ENCODE measurements at places on chromosomes 5 and 9. TPM values are rescaled to one million over a fixed set of nuclear protein-coding genes. Genes with fewer than 3 reads are reported as not detected.

The GPR151 gene
- not detected for total RNA-seq

- peak overlapping the region; percentile 56 for H3K4me3 ChIP-seq
- DNase-seq, result no peak
- peaks cover 5% of the 10 kb centered on the region for H3K4me1 ChIP-seq
- no peaks in the 10 kb centered on the region for H3K36me3 ChIP-seq
These were observed 1.4 kb downstream of the MEF2C start for GRCh38 chr5:88881571-88881971.

DNA sequence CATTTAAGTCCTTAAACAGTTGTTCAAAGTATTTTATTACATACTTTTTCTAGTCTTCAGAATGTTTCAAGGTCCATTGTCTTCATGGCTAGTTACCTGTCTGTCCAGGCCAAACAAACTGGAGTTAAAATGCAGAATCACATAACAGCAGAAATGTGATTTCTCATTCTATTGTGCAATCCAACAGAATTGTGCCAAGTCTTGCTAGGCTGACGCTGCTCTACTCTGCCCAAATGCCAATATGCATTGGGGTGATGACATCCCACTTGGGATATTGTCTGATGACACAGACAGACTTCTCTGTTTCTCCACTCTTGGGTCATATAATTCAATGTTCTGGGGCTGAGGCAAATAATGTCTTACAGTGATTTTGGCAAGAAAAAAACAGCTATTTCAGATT is 5.2 kb upstream of the SLC22A5 start:
- peaks cover 2% of the 10 kb centered on the region for H3K4me1 ChIP-seq
- H3K27me3 ChIP-seq, result no peaks in the 10 kb centered on the region
- H3K4me3 ChIP-seq, result no peak overlapping the region
- H3K36me3 ChIP-seq, result no peaks in the 10 kb centered on the region

DNA sequence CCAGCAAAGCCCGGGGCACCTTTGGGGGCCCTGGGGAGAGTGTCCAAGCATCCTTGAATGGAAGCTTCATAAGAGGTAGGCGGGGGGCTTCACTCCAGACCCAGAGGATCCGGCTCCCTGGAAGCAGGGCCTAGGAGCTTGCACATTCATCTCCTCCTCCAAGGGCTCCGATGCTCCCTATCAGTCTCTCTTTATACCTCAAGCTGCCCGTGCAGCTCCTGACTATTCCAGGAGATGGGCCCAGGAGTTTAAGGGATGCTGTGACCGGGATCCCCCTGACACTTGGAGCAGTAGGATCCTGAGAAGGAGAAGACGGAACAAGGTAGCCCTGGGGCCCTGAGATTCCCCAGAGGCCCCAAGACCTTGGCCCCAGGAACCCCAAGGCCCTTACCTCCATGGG is 25.9 kb downstream of the CSF1R start:
- DNase-seq, result no peak
- no peaks in the 10 kb centered on the region for H3K27me3 ChIP-seq
- no peak overlapping the region for H3K4me3 ChIP-seq
- no peaks in the 10 kb centered on the region for H3K36me3 ChIP-seq

DNA sequence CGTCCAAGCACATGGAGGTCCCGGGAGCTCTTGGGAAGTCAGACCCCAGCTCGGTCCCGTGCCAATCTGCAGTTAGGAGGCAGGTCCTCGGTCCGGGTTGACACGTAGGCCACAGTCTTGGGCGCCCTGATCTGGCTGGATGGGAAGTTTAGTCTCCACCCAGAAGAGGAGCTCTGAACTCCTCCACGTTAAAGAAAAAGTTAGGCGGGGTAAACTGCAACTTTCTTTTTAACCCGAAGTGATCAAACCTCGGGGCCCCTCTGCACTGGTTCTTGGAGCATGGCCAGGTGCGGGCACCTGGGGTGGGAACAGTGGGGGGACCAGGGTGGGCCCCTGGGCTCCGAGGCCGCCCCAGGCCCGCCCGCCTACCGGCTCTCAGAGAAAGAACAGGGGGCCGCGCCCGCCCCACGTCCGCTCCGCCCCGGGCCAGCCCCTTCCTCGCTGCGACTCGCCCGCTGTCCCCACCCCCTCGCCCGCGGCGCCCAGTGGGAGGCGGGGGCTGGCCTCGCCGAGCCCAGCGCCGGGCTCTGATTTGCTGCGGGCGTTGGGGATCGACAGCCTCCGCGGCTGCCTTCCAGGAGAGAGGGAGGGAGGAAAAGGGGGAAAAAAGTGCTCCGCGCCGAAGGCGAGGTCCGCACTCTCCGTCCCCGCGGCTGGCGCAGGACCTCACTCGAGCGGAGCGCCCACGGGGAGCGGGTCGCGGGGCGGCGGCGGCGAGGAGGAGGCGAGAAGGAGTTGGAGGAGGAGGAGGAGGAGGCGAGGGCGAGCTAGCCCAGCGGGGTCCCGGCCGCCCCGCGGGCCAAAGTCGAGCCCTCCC is at the start of gene COL5A1:
Gene COL5A1, plus strand, starts transcription at position 631 of the 817 bp plus-strand sequence. CDS start 385 bp downstream, outside the sequence.
- no peak within 1 kb of the TSS for H3K4me3 ChIP-seq
- H3K27ac ChIP-seq, result no peak within 1 kb of the TSS
- H3K36me3 ChIP-seq, result no peaks in the 10 kb centered on the region
- peaks cover 3% of the 10 kb centered on the region for H3K27me3 ChIP-seq
- peak; percentile 62 for DNase-seq
- H3K4me1 ChIP-seq, result no peaks in the 10 kb centered on the region

DNA sequence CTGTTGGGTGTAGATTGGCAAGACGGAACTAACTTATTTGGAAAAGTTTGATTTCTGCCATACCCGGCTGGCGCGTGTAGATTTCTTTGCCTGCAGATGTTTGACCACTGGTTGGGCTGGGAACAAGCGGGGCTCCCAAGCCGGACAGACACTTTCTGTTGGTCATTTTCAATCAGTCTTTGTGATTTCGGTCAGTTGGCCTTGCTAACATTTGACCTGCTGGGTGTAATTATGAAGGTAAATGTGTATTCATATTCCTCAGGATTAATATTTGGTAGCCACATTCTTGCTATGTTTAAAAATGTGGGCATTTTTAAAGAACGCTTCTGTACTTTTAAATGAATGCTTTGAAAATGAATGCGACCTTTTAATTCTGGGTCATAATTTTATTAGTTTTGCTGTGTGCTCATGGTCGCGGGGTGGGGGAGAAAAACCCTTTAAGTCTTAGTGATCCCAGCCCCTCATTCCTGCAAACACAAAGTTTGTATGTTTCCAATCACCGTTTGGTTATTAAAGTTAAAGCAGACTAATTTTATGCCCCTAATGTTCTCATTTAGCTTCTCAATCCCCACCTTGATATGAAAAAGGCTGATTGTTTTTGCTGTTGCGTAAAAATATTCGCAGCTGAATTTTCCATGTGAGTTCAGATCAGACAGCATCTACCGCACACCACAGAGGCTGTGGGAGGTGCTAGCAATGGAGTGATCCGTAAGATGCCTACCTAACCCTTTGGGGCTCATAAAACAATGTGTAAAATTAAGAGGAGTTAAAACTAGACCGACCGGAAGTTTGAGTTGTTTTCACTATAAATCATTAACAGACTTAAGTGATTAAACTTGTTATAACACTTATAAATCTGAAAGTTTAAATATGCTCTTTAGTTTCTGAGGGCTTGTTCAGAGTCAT is 1.5 kb downstream of the RASGRF2 start:
- H3K4me3 ChIP-seq, result peak overlapping the region; percentile 40
- H3K27me3 ChIP-seq, result peaks cover 9% of the 10 kb centered on the region
- no peaks in the 10 kb centered on the region for H3K36me3 ChIP-seq
- peaks cover 21% of the 10 kb centered on the region for H3K4me1 ChIP-seq

DNA sequence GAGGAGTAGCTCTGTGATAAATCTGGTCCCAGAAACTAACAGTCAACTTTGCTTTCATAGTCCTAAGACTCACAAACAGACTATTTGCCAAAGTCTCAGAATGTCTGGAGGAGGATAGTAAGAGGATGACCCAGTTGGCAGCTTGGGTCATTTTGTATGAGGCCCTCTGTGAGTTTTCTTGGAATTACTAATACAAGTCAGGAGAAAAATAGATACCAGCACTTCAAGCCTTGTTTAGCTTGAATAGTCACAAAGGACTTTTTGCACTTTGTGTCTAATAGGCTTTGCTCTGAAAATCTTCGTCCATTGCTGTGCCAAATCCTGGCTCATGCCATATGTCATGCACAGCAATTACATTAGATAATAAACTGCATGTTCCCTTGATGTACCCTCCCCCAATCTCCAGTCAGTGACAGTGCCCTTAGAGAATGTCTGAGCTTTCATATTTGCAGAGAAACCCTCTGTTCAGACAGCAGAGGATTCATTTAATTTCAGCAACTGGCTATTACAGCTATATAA is 612.8 kb downstream of the CSNK1G3 start:
- DNase-seq, result no peak
- no peak overlapping the region for H3K4me3 ChIP-seq
- no peaks in the 10 kb centered on the region for H3K36me3 ChIP-seq

GRCh38 chr9:129584136-129584535 is 36.8 kb downstream of the C9orf50 start:
- H3K4me1 ChIP-seq, result peaks cover 55% of the 10 kb centered on the region
- H3K4me3 ChIP-seq, result no peak overlapping the region
- no peaks in the 10 kb centered on the region for H3K27me3 ChIP-seq
- H3K36me3 ChIP-seq, result no peaks in the 10 kb centered on the region
- DNase-seq, result no peak

- no peak for DNase-seq
- no peak overlapping the region for H3K4me3 ChIP-seq
- no peaks in the 10 kb centered on the region for H3K27me3 ChIP-seq
- H3K4me1 ChIP-seq, result no peaks in the 10 kb centered on the region
- H3K36me3 ChIP-seq, result no peaks in the 10 kb centered on the region
- H3K27ac ChIP-seq, result no peak overlapping the region
These were observed 416.1 kb upstream of the TRPC7 start for GRCh38 chr5:136781464-136781863.

GRCh38 chr9:8883321-8883720 is 1083.7 kb upstream of the DMAC1 start:
- no peak for DNase-seq
- no peaks in the 10 kb centered on the region for H3K36me3 ChIP-seq
- H3K27me3 ChIP-seq, result no peaks in the 10 kb centered on the region
- no peak overlapping the region for H3K27ac ChIP-seq
- no peak overlapping the region for H3K4me3 ChIP-seq
- no peaks in the 10 kb centered on the region for H3K4me1 ChIP-seq
